Hepatic stellate cell (primary cell): ENCODE measurements at places on chromosomes 3 and 15.

DNA sequence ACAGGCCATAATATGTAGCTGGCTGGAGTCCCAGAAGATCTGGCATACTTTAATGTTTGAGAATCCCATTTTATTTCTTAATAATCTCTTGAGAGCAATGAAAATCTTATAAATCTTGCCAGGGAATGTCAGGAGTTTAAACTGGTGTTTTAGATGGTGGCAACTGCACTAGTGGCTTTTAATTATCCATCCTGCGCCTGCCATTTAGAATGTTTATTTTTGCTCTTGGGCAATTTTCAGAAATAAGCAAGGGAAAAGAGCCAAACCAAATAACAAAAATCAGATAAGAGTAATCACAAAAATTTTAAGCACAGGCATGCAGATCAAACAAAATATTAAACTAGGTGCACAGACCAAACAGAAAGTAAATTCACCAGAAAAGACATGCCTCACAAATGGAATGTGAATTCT is 41.9 kb upstream of the UBP1 start:
- no peak for DNase-seq

GRCh38 chr15:51621155-51621765 is 1.3 kb downstream of the DMXL2 start:
- DNase-seq, result peak; percentile 5

GRCh38 chr3:481680-482079 is 285.1 kb downstream of the CHL1 start:
- peak; percentile 19 for DNase-seq

DNA sequence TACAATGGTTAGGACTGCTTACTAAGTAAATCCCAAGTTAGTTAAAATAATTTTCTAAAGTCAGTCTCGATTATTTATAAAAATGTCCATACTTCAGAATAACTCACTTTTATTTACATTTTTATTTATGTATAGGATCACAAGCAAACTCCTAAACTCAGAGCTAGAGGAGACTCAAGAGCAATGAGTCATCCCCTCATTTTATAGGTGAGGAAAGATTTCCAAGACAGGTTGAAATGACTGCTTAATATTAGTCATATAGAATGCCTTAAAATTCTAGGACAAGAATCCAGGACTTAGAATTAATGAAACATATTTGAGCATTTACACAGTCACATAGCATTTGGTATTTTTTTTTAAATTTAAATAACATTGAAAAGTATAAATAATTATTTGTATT is 983.8 kb downstream of the SI start:
- no peak for DNase-seq

DNA sequence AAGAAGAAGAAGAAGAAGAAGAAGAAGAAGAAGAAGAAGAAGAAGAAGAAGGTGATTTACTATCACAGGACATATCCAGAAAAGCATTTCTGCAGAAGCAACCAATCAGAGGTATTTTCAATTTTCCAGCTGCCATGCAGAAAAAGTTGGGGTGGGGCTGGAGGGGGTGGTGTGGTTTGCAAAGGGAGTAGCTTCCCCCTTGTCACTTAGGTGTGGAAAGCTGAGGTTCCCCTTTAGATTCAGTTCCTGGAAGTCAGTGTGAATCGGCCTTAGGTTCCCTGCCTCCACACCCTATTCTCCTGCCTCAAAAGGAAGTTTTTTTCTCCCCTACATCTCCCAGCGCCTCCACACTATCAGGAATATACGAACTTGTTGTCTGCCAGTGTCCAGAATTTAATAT is 276.7 kb upstream of the ARRDC4 start:
- DNase-seq, result no peak

- DNase-seq, result no peak
Measured at GRCh38 chr3:171442184-171442583, 18.0 kb downstream of the TNIK start.

- no peak for DNase-seq
Measured at GRCh38 chr3:129632556-129632955, 26.1 kb upstream of the PLXND1 start.

DNA sequence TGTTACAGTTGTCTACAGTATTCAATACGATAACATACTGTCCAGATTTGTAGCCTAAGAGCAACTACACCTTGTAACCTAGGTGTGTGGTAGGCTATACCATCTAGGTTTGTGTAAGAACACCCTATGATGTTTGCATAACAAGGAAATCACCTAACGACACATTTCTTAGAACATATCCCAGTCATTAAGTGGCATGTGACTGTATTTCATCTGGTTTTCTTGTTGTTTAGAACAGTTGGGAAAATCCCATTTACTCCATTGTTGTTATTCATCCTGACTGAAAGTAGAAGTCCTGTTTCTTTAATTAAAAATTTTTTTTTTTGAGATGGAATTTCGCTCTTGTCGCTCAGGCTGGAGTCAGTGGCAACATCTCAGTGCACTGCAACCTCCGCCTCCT is 31.3 kb downstream of the LRRC28 start:
- no peak for DNase-seq

DNA sequence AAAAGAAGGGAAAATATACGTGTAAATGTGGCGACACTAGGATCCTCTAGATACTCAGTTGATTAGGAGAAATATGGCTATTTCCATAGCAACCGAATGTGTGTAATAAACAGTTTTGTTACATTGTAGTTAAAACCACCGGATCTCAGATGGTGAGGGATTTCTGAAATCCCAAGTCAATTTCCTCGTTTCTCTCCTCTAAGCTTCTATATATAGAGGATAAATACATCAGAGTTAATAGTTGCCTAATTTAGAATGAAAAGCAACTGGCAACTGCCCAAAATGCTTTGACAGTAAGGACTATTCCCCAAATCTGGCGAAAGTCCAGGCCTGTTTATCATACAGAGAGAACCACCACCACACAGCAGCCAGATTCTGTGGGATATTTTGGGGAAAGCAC is 112.6 kb downstream of the GABRB3 start:
- no peak for DNase-seq

DNA sequence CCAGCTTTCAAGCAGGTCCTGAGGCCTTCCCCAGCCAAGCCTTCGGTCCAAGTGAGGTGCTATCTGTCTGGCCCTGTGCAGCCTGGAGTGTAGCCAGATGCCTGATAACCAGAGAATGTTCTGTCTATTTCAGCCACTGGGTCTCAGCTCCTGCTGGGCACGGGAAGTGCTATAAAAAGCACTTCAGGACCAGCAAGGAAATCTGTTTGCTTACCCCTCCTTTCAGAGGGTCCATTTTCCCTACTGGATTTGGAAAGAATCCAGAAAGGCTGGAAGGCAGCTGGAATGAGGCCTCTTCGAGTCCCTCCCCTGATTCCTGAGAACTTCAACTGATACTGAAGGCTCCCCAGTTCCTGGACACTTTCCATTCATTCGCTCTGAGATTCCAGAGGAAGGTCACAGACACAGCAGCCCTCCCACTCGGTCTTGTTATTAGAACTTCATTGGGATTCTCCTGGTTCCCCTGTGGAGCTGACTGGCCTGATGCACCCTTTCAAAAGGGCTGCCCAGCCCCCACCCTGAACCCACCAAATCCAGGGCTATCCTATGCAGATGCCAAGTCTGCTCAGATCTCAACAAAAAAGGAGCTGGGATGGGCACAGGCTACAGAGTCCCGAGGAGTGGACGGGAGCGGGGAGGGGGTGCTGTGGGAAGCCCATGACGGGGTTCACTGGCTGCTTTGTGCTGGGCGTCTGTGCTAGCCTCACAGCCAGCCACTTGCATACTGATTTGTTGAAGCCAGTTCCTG is 70.4 kb downstream of the UMPS start:
- DNase-seq, result peak; percentile 63

DNA sequence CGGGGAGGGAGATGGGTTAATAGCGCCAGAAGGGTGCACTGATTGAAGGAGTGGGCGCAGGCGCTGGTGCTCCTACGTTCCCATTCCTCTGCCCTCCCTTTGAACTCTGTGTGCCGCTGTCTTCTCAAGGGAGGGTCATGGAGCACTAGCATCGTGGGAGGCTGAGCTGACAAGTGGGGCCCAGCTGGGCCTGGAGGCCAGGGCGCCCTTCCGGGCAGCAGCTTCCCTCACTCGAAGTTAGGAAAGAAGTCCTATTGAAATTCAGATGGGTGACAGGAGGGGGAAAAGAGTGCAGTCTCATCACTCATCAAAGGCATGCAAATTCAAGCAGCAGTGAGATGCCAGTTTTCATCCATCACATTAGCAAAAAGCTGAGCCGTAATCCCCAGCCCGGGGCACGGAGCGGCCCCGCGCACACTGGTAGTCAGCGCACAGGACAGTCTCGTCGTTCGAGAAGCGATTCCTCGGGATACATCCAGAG is 128.2 kb downstream of the LRRK1 start:
- no peak for DNase-seq

GRCh38 chr3:64104006-64104405 is 80.7 kb upstream of the PSMD6 start:
- no peak for DNase-seq
